Psoas muscle (tissue), 8 donors: ENCODE measurements at places on chromosomes 7 and 10.

GRCh38 chr10:109089779-109090178, 833.5 kb downstream of the XPNPEP1 start:
- no peak for DNase-seq

GRCh38 chr10:24556750-24557742, 166.6 kb downstream of the ARHGAP21 start:
- DNase-seq = no peak

DNA sequence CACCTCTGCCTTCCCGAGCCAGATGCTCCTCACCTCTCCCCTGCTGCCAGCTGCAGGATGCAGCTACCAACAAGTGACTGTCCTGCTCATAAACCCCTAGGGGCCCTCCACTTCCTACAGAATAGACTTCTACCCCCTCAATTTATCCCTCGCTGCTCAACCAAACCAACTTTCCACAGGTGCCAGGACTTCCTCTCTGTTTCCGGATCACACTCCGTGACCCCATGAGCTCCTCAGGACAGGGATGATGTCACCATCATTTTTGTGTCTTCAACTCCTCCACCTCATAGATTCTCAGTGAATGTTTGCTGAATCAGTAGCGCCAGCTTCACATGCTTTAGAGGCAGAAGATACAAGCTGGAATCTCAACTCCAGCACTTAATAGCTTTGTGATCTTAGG, 25.8 kb upstream of the ADRB1 start:
- DNase-seq = no peak

DNA sequence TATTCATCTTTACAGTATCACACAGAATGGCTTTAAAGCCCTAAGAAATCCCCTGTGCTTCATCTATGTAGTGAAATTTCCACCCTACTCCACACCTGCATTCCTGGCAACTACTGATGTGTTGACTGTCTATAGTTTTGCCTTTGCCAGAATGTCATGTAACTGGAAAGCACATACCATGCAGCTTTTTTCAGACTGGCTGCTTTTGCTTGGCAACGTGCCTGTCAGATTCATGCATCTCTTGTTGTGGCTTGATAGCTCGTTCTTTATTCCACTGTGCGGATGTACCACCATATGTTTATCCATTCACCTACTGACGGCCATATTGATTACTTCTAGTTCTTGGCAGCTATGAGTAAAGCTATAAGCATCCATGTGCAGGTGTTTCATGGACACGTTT, 30.6 kb downstream of the RBM17 start:
- DNase-seq = no peak

GRCh38 chr7:106731187-106731586, 70.2 kb upstream of the CCDC71L start:
- no peak for DNase-seq

GRCh38 chr7:69605546-69605945, 7.3 kb downstream of the AUTS2 start:
- DNase-seq = no peak

GRCh38 chr7:155850001-155850436, 37.8 kb upstream of the SHH start:
- no peak for DNase-seq

DNA sequence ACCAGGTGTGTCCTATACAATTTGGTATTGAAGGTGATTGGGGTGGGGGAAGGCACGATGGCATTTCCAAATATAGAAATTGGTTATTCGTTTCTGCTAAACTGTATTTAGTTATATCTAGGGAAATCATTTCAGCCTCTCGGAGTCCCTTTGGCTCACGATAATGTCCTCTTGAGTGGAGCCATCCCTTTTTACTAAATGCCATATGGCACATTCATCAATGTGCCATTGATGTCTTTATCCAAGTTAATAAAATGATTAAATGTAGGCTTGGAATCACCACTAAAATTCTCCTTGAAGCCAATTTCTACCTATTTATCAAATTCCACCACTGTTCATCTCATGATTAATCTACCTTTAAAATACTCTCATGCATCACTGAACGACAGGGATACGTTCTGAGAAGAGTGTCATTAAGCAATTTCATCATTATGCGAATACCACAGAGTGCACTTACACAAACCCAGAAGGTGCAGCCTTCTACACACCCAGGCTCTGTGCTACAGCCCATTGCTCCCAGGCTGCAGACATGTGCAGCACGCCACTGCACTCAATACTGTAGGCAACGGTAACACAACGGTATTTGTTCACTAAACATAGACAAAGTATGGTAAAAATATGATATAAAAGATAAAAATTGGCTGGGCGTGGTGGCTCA, 219.2 kb upstream of the C7orf33 start:
- DNase-seq = no peak

DNA sequence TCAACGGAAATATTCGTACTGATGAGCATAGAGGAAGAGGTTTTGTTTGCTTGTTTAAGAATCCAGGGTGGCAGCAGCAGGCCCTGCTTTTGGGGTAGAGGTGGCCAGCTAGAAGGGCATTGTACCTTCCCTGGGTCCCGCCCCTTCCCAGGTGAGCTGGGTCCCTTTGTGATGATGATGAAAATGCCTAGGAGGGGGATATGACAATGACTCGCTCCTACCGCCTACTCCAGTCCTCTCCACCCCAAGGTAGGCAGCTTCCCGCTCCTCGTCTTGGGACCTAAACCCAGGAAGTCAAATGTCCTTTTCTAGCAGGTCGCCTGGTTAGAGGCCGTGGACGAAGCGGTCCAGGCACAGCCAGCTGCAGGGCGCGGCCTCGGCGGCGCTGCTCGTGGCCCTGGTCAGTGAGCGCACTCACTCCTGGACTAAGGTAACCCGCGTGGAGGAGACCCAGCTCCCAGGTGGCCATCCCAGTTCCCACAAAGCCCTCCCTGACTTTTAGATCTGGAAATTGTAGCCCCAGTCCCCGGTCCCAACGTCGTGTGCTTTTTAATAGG, 141.4 kb downstream of the LSMEM1 start:
- no peak for DNase-seq

DNA sequence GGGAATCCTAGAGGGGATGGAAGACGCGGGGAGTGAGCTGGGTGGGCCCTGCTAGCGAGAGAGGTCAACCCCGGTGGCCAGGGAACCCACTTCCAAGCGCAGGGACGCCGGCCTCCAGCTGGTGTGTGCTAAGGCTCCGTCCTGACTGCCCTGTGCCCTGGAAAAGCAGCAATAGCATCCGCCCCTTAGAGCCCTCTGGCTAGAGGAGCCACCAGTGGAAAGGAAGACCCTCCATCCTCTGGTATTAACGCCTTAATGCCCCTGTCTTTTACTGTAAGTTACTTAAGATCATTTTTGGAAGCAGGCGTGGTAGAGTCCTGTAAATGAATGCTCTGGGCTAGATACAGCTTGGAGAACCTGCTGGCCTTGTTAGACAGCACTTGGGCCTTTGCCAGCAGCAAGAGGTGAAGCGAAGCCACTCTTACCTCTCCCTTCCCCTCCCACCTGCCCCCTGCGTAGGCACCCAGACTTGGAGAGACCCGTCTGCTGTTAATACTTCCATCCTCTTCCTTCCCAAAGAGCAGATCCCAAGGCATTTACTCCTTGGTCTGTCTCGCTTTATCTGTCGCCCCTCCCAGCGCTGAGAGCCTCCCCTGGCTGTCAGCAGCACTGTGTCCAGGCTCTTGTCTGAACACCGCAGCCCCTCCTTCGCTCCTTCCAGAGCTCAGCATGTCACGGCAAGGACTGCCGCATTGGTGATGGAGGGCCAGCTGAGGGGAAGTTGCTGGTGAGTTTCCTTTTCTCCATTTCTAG, 4.6 kb downstream of the REPIN1 start:
- DNase-seq = no peak

GRCh38 chr7:105584165-105584564, 2.9 kb upstream of the EFCAB10 start:
- DNase-seq = no peak

- no peak for DNase-seq
Observed at GRCh38 chr7:7895004-7895650, 73.5 kb upstream of the GLCCI1 start.

- DNase-seq = no peak
Observed at GRCh38 chr7:22666732-22667131, 60.3 kb upstream of the IL6 start.

DNA sequence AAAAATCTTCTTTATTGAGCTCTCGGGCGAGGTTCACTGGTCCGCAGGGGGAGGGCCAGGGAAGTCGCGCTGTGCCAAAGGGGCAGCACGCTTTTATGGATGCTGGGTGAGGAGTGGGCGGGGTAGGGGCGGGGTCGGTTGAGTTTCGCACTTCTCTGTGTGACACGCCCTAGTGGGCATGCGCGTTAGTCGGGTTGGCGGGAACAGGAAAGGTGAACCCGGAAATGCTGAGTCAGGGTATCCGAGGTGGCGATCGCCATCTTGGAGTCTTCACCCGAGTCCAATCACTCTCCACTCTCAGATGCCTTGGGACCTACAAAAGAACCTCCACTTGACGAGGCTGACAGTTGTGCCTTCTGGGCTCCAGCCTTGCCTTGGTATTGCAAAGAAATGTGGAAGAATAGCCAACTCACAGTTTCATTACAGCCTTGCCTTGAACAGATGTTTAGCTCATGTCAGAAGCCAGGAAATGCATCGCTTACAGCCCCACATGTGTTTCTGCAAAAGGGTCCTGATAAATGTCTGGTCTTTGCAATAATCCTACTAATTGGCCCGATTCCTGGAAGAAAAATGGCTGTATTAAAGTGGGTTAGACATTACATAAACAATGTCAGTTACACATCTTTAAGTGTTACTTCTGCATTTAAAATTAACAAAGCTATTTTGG, 64.1 kb downstream of the AHR start:
- no peak for DNase-seq

DNA sequence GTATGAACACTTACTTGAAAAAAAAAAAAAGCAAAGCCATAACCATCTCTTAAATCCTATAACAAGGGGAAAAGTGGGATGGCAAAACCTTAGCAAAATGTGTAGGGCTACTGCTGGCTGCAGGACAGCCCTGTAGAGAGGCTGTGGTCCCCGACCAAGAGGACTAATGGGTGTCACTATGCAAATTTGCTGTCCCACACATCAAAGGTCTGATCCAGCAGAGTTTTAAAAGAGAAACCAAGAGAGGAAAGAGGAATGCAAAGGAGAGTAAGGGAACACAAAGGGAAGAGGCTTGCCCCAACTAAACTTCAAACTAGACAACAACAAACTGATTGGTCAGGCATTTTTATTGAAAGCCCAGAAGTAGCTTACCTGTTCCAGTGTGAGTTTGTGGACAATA, 3.1 kb upstream of the ZNRF2 start:
- no peak for DNase-seq

DNA sequence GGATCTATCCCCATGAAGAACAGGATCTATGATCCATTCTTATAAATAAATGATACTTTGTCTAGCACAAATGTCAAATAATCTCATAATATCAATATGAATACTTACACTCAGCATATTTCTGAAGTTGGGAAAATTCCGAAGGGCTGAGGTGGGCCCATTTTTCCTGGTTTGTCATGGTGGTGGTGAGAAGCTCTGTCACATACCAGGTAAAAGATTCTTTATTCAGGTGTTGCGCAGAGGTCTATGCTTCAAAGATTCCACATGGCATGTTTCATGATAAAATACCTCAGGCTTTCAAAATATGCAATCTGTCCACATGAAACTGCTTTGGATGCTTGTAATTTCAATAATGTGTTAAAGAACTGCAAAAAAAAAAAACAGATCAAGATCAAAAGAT, 61.5 kb downstream of the DGKB start:
- DNase-seq = no peak

DNA sequence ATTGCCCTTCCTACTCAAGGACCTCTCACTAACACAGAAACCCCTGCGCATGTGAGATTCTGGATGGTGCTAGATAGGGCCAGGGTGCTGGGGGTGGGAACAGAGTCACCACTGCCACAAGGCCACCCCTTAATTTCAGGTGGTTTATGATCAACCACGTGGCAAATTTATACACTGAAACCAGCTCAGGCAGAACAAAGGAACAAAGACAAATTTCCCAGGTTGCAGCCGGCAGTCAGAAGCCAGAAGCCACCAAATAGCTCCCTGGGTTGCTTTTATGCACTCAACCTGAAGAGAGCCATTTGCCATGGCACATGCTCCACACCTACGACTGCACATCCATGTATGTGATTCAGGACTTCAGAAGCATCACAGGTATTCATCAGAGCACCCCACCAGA, 2.5 kb downstream of the VOPP1 start:
- DNase-seq = no peak

DNA sequence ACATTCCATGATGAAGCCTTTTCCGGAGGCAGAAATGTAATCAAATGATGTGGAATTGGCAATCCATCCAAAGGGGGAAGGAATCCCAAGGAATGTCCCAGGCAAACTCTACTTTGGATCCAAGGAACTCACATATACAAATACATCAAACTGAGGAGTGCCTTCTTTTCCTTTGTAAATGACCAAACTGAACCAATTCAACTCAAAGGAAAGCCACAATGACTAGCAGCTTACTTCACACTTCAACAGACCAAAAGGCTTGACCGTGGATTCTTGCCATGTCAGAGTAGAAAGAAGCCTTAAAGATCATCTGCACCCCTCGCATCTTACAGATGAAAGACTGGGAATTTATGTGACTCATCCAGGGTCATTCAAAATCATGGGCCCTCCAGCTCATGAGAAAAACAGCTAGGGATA, 79.7 kb upstream of the MACROH2A2 start:
- no peak for DNase-seq

- peak; percentile 86 for DNase-seq
Observed at GRCh38 chr7:1555813-1556543, at the start of gene TMEM184A. TSS of gene TMEM184A (minus strand) at chr7:1556205. CDS start at chr7:1555484, 721 bp downstream.

- DNase-seq = no peak
Observed at GRCh38 chr10:14618674-14619073, 156.0 kb downstream of the FAM107B start.
